ENCODE measurements at places on chromosomes 12 and 14. TPM values are rescaled to one million over a fixed set of nuclear protein-coding genes. Genes with fewer than 3 reads are reported as not detected.
A peak's percentile ranks its signal among the peaks of the same experiment; 100 is the strongest.

DNA sequence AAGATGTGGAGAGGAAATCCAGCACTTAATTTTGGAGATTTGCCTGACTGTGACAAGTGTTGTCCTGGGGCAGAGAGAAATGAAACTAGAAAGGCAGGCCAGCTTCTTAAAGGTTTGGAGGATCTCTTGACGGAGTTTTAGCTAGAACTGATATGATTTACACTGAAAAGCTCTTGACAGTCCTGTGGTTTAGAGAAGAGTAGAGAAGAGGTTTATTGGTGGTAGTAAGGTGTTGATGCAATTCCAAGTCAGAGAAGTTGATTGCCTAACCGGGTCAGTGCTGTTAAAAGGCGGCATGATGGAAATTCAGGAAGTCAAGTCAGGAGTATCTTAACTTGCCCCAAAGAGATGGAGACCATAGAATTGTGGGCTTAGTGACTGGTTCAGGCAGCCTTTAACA is 89.0 kb upstream of the TRAF3 start:
- DNase-seq, result no peak
- H3K4me1 ChIP-seq, result no peaks in the 10 kb centered on the region
- no peaks in the 10 kb centered on the region for H3K36me3 ChIP-seq
- H3K4me3 ChIP-seq, result no peak overlapping the region
- H3K27me3 ChIP-seq, result no peaks in the 10 kb centered on the region

DNA sequence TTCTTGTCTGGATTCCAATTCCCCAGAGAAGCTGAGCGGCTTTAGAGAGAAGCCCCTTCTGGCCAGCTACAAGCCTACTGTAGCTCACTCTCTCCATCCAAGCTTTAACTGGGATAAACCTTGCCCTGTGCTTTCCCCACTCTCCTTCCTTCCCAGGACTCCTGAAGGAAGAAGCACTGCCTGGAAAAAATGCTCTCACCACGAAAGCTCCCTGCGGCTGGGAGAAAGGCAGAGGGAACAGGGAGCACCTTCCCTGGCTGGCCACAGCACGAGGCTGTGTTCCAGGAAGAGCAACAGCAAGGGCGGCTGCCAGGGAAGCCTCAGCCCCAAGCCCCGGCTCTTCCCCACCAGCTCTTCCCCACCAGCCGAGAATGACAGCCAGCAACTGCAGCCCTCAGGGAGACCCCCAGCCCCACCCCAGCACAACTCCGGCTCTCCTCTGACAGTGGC is 40.8 kb upstream of the PNMA1 start:
- no peaks in the 10 kb centered on the region for H3K27me3 ChIP-seq
- no peaks in the 10 kb centered on the region for H3K36me3 ChIP-seq
- peak; percentile 60 for DNase-seq
- peak overlapping the region; percentile 78 for H3K27ac ChIP-seq
- peak overlapping the region; percentile 2 for H3K4me3 ChIP-seq
- H3K4me1 ChIP-seq, result peaks cover 58% of the 10 kb centered on the region

DNA sequence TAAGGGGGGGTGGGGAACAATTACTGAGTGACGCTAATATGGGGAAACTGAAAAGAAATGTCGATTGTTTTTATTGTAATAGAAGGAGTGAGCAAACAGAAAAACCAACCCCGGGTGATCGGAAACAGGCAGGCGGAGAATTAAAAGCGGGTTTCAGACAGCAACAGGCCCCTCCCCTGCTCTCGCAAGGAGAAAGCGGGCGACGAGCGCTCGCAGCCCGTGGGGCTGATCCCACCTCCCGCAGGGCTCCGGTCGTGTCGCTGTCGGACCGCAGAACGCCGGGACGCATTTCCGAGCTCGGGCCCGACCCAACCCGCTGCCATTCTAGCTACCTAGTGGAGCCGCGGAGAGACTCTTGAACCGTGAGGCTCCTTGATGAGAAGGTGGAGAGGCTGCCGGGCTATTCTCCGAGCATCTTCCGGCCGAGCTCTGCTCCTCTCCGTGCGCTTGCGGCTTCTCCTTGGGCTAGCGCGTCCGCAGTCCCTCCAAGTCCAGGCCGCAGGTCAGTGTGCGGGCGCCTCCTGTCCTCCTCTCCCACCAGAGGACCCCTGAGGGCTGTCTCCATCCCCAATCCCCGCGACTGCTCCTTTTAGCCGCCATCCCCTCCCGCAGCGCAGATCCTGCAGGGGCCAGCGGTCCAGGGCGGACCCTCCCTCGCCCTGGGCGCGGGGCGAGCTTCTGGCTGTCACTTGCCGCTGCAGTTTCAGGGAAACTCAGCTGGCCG is 4.1 kb upstream of the PAX9 start:
- H3K36me3 ChIP-seq, result no peaks in the 10 kb centered on the region
- peaks cover 5% of the 10 kb centered on the region for H3K27me3 ChIP-seq
- no peak for DNase-seq

The AMIGO2 gene
- 29.2 TPM for polyA plus RNA-seq

The CLEC9A gene
- 0.04 TPM for polyA plus RNA-seq

- DNase-seq, result peak; percentile 75
- H3K36me3 ChIP-seq, result no peaks in the 10 kb centered on the region
- H3K27me3 ChIP-seq, result no peaks in the 10 kb centered on the region
- peaks cover 8% of the 10 kb centered on the region for H3K4me1 ChIP-seq
- no peak overlapping the region for H3K4me3 ChIP-seq
Measured at GRCh38 chr12:94074980-94075629, 73.3 kb upstream of the PLXNC1 start.

- no peak overlapping the region for H3K4me3 ChIP-seq
- H3K27ac ChIP-seq, result no peak overlapping the region
Measured at GRCh38 chr12:99529966-99530365, 117.6 kb upstream of the GARIN6 start.

The CEBPE gene
- polyA plus RNA-seq, result not detected

- H3K4me1 ChIP-seq, result no peaks in the 10 kb centered on the region
- H3K27me3 ChIP-seq, result no peaks in the 10 kb centered on the region
- H3K36me3 ChIP-seq, result no peaks in the 10 kb centered on the region
Measured at GRCh38 chr12:95837240-95838038, 21.3 kb upstream of the SNRPF start.

The GPR162 gene
- polyA plus RNA-seq, result 1.2 TPM

- H3K27ac ChIP-seq, result no peak overlapping the region
- no peaks in the 10 kb centered on the region for H3K36me3 ChIP-seq
- no peak for DNase-seq
- H3K4me1 ChIP-seq, result no peaks in the 10 kb centered on the region
Measured at GRCh38 chr14:105369653-105370040, 28.7 kb upstream of the TEX22 start.

DNA sequence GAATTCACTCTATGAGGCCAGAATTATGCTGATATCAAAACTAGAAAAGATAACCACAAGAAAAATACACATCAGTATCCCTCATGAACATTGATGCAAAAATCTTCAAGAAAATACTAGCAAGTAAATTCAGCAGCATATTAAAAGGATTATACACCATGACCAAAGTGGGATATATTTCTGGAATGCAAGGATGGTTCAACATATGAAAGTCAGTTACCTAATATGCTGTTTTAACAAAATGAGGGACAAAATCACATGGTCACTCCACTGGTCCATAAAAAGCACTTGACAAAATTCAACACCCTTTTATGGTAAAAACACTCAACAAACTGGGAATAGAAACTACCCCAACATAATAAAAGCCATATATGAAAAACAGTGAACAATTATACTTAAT is 40.3 kb downstream of the TECPR2 start:
- H3K27me3 ChIP-seq, result no peaks in the 10 kb centered on the region
- DNase-seq, result no peak

The PLEKHD1 gene
- not detected for polyA plus RNA-seq

GRCh38 chr14:100554082-100554677 is 33.0 kb downstream of the BEGAIN start:
- DNase-seq, result peak; percentile 76
- no peak overlapping the region for H3K4me3 ChIP-seq
- H3K36me3 ChIP-seq, result no peaks in the 10 kb centered on the region
- H3K27me3 ChIP-seq, result no peaks in the 10 kb centered on the region
- H3K4me1 ChIP-seq, result no peaks in the 10 kb centered on the region

GRCh38 chr12:78002878-78003277 is 172.2 kb downstream of the NAV3 start:
- H3K36me3 ChIP-seq, result no peaks in the 10 kb centered on the region
- no peak overlapping the region for H3K4me3 ChIP-seq
- no peaks in the 10 kb centered on the region for H3K27me3 ChIP-seq
- no peaks in the 10 kb centered on the region for H3K4me1 ChIP-seq
- DNase-seq, result no peak

Data from ovary (tissue), 10 donors.